ENCODE measurements at places on chromosomes 6 and 20. TPM values are rescaled to one million over a fixed set of nuclear protein-coding genes. Genes with fewer than 3 reads are reported as not detected.

DNA sequence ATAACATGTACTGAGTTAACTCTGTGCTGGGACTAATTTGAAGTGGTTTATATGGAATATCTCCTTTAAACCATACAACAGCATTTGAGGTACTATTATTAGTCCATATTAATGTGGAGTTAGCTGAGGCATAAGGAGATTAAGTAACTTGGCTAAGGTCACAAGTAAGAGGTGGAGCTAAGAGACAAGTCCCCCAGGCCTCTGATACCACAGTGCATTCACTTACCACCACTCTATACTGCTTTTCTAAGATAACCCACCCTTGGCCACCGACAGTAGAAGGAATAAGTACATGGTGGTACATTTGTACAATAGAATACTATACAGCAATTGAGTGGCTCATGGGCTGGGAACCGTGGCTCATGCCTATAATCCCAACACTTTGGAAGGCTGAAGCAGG is 16.4 kb upstream of the TTPAL start:
- DNase-seq, result no peak

DNA sequence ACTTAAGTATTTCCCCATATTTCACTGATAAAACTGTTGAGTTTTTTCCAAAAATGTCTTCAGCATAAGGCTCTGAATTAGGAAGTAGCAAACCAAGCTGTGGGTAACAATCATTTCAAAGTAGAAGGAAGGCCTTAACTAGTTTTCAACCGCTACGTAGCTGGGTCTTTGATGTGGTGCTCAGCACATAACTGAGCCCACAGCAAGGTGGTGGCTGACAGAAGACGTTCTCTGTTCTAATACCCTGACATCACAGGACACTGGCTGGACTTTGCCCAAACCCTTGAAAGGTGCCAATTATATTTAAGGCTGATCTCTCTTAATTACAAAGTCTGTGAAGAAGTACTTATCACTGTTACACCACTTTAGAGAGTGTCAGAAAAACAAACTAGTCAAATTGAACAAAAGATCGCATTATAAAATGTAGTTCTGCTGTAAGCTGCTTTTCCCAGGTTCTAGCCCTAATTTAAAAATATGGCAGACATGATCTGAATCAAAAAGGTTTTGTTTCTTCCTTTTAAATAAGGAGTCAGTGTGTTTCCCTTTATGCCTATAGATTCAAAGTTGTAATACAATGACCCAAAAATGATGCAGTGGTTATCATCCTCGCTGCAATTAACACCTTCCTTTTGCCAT is 26.7 kb downstream of the MAN1A1 start:
- DNase-seq, result no peak

GRCh38 chr6:4805553-4806336 is 29.5 kb downstream of the CDYL start:
- peak; percentile 21 for DNase-seq

DNA sequence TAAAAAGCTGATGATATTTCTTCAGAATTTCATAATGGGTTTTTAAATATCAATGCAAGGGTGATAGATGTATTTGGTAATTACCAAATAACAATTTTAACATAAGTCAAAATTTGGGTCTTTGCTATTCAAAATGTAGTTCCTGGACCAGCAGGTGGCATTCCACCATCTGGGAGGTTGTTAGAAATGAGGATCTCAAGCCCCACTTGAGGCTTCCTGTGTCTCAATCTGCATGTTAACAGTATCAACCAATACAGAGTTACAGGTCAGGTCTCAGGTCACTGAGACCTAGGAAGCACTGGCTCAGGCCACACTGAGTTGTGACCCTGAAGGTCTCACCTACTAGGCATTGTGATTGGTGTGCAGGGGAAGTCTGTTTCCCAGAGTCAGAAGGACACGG is 57.2 kb upstream of the MTRF1L start:
- no peak for DNase-seq

DNA sequence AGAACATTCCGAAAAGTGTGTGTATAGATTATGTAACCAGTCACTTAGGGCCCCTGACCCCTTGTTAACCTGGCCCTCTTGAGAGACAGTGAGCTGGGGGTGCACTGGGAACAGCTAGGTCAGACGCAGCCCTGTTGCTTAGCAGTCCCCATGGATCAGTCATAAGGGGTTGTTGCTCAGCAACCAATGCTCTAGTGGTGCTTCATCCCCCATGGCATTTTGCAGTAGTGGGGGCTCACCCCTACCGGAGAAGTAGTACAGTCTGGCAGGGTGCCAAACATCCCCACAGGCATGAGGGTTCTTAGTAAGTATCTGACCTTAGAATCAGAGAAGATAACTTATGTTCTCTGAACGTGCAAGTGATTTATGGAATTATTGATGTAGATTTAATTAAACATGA is 12.3 kb downstream of the PKIB start:
- DNase-seq, result no peak

Gene PIM1
- 25.7 TPM for polyA plus RNA-seq
